ENCODE measurements at places on chromosomes 2 and 18.

DNA sequence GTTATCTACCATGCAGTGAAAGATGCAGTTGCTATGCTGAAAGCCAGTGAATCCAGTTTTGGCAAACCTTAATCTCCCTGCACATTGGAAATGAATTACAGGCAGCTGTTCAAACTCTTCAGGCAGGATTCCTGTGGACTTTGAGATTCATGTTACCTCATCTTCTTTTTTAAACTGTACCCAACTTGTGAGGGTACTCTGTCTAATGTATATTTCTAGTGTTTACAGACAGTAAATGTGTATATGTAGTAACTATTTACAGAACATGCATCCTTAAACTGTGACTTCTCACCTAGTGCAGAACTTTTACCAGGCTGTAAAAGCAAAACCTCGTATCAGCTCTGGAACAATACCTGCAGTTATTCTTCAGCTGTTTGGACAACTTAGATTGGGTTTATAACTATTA is 50.9 kb downstream of the KDM3A start:
- no peak for DNase-seq

- no peak for DNase-seq
Measured at GRCh38 chr2:142915502-142915901, 38.0 kb downstream of the KYNU start.

GRCh38 chr2:160388464-160389263 is 104.9 kb downstream of the RBMS1 start:
- peak; percentile 62 for DNase-seq

DNA sequence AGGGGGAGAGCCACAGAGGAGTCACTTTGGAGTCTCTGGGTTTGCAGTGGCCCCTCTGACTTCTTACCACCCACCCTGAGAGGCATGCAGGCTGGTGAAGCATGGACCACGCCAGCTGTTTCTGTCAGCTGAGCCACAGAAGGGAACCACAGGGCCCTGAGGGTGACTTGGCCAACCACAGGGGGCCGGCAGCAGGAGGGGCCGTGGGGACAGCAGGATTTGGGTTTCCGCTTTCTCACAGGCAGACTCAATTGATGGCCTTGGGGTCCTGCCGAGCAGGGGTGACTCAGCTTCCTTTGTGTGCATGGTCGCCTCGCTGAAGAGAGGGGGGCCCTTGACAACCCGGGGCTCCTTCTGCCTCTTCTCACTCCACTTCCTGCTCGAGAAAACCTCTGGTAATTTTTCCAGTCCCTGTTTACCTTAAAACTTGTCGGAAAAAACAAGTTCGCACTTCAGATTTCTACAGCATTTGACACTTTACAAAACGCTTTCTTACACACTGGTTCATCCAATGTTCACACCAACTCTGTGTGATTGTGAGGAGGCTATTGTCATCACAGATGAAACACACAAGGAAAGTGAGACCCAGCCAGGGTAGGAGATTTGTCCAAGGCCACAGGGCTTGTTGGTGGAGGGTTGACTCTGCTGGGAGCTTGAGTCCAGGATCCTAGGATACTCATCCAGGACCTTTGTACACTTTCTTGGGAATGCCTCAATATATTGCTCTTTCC is 311.2 kb downstream of the LPIN1 start:
- no peak for DNase-seq

GRCh38 chr2:71872466-71873051 is 275.1 kb downstream of the CYP26B1 start:
- no peak for DNase-seq

GRCh38 chr2:17426743-17427142 is 91.5 kb downstream of the RAD51AP2 start:
- DNase-seq: no peak

DNA sequence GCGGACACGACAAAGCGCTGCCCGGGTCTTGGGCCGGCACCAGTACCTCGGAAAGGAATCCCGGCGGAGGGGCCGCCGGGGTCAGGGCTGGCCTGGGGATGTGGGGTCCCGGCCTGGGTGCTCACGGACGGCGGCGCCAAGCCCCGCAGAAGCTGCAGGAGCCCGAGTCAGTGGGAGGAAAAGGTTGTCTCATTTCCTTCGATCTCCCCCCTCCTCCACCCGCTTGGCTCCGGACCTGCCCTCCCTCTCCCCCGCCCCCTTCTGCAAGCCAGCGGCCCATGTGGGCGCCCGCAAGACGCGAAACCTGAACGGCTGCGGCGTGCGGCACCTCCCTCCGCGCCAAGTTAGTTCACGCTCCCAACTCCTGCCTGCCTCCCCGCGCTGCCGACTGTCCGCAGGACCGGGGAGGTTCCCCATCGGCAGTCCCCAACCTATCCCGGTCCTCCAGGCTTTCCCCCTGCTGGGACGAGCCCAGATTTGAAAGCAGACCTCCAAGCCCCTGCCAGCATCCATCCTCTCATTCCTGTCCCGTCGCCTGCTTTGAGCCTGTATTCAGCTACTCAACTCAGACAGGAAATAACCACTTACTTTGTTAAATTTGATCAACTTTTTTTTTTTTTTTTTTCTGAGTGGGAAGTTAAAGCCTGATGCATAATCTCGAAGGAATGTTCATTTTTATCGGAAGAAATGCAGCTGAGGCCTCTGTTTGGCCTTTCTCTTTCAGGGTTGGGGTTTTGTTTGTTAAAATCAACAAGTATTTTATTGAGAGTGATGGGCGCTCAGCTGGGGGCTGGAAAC is at the start of gene EVA1A:
TSS of gene EVA1A (minus strand) at position 172 of the 798 bp plus-strand sequence. CDS start 42,799 bp downstream, outside the sequence.
- peak; percentile 17 for DNase-seq

DNA sequence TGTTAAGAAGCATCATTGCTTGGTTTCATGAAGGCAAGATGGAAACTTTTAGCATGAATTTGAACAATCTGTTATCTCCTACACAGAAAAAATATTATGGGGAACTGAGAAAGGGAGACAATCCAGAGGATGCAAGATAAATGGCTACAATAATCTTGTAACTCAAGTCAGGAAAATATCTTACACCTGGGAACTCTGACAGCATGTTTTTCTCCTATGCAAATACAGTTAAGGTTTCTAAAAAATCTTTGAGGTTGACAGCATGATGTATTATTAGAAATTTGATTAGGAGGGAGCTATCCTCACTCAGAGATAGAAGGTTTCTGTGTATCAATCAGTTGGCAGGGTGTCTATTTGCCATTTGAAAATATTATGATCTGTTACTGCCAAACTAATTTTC is 75.6 kb downstream of the GPD2 start:
- DNase-seq: no peak

- no peak for DNase-seq
Measured at GRCh38 chr18:12585218-12585617, 72.7 kb downstream of the SPIRE1 start.

- DNase-seq: no peak
Measured at GRCh38 chr18:45488645-45489044, 126.6 kb upstream of the SLC14A2 start.

DNA sequence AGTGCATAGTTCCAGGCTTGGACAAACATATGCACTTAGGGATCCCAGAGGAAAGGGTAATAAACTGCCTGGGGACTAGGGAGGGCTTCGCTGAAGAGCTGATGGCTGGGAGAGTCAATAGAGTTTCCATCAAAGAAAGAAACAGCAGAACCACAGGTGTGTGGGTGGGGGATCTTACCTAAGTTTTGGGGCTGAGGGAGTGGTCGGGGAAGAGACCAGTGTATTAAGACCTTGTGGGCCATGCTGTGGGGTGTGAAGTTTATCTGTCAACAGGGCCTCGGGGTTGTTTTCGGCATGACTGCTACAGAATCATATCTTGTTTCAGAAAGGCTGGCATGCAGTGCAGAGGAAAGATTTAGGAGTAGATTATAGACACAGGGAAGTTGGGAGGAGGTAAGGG is 31.2 kb upstream of the GTF2A1L start:
- DNase-seq: no peak

GRCh38 chr18:36593641-36594040 is 235.2 kb downstream of the TPGS2 start:
- DNase-seq: no peak

DNA sequence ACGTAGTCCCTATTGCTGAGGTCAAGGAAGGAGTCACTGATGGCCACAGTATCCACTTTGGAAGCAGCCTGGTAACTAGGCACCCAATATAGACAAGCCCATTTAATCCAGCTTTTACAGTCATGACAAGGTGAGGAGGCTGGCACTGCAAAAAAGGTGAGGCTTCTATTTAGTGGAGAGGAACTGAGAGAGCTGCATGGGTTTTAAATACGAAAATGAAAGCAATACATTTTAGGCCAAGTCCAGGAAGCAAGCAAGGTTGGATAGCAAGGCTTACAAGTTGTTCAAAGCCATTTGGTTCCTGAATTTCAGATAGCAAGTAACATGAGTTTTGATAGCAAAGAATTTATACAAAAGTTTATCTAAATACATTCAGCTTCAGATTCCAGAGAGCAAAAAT is 80.4 kb downstream of the SGPP2 start:
- DNase-seq: peak; percentile 6

GRCh38 chr2:123695426-123695825 is 329.7 kb upstream of the CNTNAP5 start:
- no peak for DNase-seq

GRCh38 chr2:31082002-31082401 is 56.2 kb downstream of the GALNT14 start:
- DNase-seq: no peak

DNA sequence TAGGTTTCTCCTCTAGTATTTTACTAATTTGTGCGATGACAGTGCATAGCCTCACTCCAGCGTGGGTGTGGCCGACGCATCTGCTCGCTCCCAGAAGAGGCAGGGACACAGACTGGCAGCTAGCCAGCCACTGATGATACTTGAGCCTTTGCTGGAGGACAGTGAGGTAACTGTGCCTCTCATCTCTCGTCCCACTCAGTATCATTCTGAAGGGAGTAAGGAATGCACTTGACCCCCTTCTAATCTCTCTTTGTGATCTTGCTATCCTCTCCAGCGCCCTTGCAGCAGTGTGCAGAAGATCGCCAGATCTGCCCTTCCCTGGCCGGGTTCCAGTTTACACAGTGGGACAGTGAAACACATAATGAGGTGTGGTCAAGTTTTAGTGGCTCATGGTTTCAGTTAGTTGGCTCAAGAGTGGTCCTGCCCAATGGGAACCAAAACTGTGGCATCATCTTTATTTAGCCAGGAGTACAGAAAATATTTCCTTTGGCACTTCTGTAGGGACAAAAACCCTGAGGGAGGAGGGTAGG is 17.5 kb downstream of the NCAPH start:
- DNase-seq: no peak

DNA sequence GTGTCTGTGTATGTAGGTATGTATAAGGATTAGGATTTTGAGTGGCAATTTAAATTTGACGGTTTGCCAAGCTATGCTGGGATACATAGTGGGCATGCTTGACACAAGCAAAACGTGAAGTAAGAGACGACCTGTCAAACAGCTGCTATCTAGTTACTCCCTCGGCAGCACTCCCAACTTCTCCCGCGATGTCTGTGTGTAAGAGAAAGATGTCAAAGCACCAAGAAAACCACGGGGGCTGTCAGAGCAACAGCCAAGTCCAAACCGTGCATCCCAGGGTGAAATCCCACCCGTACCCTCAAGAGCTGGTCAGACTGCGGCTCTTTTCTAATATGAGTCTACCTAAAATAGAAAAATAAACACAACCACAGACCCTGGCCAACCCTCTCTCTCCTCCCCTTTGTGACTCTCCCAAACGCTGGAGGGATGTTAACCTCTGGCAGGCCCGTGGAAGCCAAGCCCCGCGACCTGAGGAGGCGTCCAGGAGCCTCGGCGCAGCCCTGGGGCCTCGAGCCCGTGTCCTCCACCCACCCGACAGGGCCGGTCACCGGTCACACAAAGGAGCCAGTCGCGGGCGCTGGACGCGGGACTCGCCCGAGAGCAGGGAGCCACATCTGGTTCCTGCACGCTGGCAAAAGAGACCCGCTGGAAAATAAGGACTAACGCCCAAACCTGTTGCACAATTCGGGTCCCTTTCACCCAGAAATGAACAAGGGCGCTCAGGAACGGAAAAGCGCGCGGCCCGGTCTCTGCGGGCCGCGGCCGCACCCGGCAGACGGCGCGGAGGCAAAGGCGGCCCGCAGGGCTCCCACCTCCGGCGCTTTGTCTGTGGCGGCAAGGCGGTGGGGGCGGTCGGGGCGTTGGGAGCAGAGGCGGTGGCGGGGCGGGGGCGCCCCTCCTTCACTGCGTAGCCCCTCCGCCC is 925 bp downstream of the SESTD1 start:
- DNase-seq: peak; percentile 33

DNA sequence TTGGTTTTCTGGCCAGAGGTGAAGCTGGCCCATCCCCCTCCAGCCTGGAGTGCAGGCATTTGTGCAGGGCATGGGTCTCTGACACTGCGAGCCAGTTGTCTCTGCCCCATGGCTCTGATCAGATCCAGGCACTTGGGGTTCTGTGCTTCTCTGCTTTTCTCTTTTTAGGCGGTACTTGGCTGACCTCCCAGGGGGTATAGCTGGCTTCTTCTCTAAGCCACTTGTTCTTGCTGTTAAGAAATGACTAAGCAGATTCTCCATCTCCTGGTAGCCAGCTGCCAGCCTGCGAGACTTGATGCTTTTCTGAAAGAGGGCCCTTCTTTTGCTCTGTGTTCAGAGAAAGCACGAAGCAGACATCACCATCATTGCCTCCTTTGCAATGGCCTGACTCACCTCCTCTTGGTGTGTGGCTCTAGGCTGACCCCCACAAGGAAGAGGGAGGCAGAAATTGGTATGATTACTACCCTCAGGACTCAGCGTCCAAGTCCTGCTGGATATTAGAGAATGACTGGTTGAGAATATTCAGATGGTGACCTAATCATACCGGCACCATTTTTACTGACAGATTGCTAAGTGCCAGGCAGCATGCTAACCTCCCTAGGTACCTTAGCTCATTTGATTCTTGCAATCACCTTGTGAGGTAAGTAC is 32.7 kb downstream of the TNP1 start:
- DNase-seq: no peak

DNA sequence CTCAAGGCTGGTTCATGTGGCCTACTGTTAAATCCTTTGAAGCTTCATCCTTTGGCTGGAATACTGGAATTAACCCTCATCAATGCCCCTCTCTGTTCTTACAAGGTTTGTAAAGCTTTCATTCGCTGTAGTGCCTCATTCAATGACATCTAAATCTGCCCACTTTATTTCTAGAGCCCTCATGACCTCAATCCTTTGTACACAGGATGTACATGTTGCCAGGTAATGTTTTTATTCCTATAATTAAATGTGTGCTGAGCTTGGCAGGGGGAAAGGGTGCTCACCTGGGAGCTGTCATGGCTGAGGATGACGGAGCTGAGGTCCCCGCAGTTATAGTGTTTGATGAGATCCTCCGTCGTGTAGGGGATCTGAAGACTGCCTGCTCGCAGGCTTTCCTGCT is 39.3 kb downstream of the TRABD2A start:
- no peak for DNase-seq

- DNase-seq: peak; percentile 10
Measured at GRCh38 chr2:207283356-207283755, 117.6 kb upstream of the KLF7 start.

DNA sequence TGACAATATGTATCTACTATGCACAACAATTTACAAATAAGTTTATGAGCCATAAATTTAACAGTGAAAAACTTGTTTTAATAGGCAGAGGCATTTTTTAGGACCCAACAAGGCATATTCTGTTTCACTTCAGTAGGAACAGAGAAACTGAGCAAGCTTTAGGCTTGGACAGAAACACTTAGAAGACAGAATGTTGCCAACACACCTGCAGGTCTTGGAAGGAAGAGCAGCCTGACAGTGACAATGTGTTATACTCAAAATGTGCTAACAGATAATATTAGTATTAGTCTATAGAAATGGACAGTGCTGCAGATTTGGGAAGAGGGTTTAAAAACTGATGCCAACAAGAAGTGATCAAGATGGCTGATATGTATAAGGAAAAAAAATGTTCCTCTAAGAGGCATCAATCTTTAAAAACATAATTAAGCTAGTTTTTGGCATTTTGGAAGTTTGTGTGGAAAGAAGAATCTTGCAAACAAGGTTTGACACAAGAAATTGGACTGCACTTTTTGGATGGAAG is 297.1 kb upstream of the FSIP2 start:
- no peak for DNase-seq

All from activated CD4-positive, alpha-beta T cell treated with anti-CD3 and anti-CD28 coated beads, Interleukin-2, amount 10 ng/mL, durations not matched to agents 7 days and 5 days (primary cell).